ENCODE measurements at places on chromosomes 4 and X. TPM values are rescaled to one million over a fixed set of nuclear protein-coding genes. Genes with fewer than 3 reads are reported as not detected.

The NSG1 gene
- 0.09 TPM for total RNA-seq

The BGN gene
- not detected for total RNA-seq

The REPS2 gene
- total RNA-seq, result not detected

The COX18 gene
- 21.2 TPM for total RNA-seq

The NEXMIF gene
- total RNA-seq, result 0.47 TPM

The ARL9 gene
- 0.07 TPM for total RNA-seq

The CENPVL2 gene
- not detected for total RNA-seq

The TLR6 gene
- 1.1 TPM for total RNA-seq

The SLC4A4 gene
- total RNA-seq, result 0.09 TPM

The SPP1 gene
- 0.45 TPM for total RNA-seq

The SOWAHD gene
- total RNA-seq, result 0.45 TPM

DNA sequence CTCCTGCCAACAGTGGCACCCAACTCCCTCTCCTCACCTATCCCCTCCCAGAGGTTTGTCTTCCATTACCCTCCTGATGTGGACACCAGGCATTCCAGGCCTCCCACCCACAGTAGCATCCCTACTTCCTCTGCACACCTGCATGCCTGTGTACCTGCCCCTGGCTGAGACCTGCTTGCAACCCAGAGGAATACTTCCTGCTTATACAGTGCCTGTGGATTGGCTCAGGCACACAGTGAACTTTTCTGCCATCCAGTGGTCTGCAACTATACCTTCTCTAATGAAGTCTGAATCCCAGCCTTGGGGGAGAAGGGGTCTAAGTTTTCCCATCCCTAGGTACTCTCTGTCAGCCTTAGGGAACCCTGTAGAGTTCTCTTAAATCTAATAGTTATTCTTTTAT, 169.9 kb downstream of the IQCM start:
- no peak for DNase-seq

DNA sequence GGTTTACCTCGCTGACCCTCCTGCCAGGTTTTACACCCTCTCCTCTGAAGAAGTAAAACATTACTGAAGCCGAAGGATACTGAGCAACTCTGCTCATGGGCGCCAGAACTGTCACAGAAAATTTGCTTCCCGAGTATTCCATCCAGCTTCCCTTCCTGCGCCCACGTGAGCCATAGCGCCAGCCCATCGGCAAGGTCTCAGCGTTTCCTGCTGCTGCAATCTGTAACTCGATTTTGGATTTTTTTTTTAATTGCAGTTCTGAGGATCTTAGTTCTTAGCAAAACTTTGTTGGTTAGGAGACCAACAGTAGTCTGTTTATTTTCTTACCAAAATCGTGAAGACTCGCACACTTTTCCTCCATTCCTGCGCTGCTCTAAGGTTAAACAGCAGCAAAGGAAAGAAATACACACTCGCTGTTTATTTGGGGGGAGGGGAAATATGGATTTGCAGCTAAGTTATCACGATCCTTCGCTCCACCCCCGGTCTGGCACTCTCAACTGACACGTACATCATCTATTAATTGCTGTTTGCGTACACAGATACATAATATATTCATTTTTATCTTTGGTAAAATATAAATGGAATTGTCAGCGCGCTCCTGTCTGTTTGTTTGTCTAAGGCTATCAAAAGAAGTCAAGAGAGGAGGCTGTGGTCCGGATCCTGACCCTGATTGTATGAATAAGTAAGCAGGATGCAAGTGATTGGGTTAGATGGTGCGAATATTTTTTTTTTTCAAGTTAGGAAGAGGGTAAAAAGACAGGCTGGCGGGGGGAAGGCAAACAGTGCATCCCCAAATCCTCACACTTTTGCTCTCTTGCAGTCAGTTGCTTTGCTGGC, at the start of gene TLL1:
TSS of gene TLL1 (plus strand) at position 777 of the 837 bp plus-strand sequence. CDS start 668 bp downstream, outside the sequence.
- no peak for DNase-seq

- DNase-seq, result no peak
Observed at GRCh38 chr4:6824772-6825402, 42.4 kb downstream of the KIAA0232 start.

- DNase-seq, result no peak
Observed at GRCh38 chr4:118317691-118318090, 35.1 kb downstream of the PRSS12 start.

DNA sequence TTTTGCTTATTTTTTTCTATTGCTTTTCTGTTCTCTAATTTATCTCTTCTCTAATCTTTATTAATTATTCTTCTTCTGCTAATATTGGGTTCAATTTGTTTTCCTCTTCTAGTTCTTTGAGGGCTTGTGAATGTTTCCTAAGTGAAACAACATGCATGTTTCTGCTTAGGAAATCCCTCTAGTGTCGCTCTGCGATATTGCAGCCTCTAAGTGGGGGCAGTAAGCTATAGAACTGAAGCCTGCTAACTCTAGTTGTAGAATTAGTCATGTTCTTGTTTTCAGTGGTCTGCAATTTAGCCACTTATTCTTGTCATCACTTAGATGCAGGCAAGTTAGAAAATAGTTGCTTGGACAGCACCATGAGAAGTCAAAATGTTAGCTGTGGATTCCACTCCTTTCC, 222.6 kb downstream of the SPIN4 start:
- peak; percentile 44 for DNase-seq

DNA sequence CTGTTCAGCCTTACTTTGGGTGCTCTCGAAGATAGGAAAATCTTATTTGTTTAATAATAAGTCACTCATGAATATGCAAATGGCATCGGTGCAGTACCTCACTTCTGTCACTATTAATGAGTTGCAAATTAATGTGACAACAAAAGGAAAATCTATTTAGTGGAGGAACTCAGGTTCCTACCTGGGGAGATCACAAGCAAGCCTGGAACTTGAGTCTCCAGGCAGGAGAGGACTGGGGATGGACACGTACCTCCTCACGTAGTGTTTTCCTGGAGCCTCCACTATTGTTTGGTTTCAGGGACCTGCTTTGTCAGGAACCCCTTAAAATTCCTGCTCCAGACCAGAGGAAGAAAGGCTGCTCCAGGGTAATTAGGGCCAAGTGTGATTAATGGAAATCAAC, 82.1 kb downstream of the BCOR start:
- DNase-seq, result no peak

GRCh38 chrX:102154218-102154860, 1.4 kb downstream of the BEX5 start:
- peak; percentile 55 for DNase-seq

DNA sequence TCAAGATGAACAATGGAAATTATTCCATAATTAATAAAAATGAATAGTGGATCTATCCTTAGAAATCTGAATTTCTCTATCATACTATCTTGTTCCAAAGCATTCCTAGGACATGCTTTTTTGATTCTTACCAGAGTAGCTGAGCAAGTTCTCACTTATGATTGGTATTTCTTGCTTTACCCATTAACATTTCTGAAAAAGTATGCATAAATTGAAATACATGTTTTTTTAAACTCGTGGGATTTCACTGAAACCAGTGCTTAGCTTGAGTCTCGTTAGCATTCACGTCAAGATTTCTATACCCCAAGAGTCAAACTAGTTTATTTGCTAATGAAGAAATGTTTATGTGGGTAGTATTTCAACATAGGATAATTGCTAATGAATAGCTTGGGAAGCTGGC, 89.0 kb downstream of the ELOVL6 start:
- DNase-seq, result no peak

DNA sequence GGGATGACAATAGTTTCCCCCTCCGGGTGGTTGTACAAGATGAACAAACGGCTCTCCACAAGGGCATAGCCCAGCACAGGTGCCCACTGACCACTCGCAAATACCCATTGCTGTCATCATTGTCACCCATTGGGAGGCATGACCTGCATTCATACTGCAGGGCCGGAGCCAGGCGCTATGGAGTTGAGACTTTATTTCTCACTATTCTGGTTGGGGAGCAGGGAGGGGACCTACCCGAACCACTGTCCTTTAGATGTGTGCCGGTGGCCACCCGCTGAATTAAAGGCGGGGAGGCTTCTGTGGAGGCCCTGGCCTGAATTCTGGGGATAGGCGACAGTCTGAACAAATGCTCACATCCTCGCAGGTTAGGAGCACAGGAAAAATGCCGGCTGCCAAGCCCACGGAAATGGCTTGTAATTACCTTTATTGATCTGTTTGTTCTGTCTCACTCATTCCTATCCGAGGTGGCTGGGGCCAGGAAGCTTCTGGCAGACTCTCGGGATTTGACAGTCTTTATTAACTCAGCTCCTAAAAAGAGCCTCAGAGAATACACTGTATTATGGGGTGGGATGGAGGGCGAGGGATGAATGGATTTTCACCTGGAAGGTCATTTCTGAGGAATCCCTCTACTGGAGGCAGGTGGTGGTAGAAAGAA, 125.1 kb upstream of the PSAPL1 start:
- no peak for DNase-seq

- DNase-seq, result no peak
Observed at GRCh38 chr4:53490965-53491622, 100.2 kb downstream of the LNX1 start.

Measured in activated CD4-positive, alpha-beta T cell treated with anti-CD3 and anti-CD28 coated beads, Interleukin-2, amount 10 ng/mL, durations not matched to agents 24 days and 14 days (primary cell).